ENCODE measurements at places on chromosomes 12 and 14.
A peak's percentile ranks its signal among the peaks of the same experiment; 100 is the strongest.

DNA sequence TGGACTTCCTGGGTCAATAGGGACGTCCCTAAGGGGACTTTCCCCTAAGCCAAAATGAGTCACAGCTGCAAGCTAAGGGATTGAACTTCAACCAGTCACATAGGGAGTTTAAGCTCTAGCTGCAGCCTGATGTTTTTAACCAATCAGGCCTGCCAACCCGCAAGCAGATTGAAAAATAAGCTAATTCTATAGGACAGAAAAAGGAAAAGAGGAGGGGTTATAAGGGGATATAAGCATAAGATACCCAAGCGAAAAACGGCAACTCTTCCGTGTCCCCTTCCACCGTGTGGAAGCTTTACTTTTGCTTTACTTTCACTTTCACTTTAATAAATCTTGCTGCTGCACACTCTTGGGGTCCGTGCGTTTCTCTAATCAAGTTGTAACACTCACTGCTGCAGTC, 24.4 kb downstream of the ATP23 start:
- no peak for DNase-seq

DNA sequence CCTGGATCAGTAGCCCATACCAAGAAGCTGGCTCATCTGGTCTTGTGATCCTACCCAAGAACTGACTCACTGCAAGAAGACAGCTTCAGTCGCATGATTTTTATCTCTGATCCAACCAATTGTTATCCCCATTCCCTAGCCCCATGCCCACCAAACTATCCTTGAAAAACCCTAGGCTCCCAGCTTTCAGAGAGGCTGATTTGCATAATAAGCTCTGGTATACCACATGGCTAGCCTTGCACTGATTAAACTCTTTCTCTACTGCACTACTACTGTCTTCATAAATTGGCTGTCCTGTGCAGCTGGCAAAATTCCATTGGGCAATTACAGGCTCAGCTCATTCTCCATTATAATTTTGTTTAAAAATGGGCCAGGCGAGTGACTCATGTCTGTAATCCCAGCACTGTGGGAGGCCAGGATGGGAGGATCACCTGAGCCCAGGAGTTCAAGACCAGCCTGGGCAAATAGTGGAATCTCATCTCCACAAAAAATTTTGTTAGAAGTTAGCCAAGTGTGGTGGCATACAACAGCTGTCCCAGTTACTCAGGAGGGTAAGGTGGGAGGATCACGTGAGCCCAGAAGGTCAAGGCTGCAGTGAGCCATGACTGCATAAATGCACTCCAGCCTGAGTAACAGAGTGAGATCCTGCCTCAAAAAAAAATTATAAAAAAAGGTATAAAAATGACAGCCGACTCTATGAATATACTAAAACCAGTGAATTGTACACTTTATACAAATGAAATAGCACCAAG, 76.7 kb upstream of the EIF5 start:
- DNase-seq: no peak

GRCh38 chr14:32720927-32721326, 217.8 kb upstream of the NPAS3 start:
- no peak for DNase-seq

DNA sequence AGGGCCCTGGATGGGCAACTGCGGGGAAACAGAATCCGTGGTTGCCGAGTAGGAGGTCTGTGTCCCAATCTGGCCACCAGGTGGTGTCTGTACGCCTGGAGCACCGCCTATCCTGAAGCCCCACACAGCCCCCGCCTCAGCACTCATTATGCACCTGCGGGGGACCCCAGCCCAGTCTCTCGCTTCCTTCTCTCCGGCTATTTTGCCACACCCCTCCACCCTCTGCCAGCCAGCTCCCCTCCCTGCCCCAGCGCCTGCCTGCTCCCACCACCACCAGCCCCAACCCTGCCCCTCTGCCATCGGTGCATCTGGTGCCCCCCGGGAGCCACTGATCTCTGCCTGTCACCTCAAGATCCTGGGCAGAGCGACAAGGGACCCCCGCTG, 2.2 kb upstream of the NXPH4 start:
- peak; percentile 62 for DNase-seq

DNA sequence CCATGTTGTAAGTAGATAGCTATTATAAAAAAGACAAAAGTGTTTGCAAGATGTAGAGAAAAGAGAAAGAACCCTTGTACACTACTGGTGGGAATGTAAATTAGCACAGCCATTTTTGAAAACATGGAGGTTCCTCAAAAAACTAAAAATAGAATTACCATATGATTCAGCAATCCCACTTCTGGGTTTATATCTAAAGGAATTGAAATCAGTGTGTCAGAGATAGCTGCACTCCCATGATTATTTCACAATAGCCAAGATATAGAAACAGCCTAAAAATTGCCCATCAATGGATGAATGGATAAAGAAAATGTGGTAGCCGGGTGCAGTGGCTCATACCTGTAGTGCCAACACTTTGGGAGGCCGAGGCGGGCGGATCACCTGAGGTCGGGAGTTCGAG, 9.2 kb downstream of the PSMC6 start:
- no peak for DNase-seq

GRCh38 chr12:124392271-124392666, 97.4 kb downstream of the RFLNA start:
- DNase-seq: no peak

DNA sequence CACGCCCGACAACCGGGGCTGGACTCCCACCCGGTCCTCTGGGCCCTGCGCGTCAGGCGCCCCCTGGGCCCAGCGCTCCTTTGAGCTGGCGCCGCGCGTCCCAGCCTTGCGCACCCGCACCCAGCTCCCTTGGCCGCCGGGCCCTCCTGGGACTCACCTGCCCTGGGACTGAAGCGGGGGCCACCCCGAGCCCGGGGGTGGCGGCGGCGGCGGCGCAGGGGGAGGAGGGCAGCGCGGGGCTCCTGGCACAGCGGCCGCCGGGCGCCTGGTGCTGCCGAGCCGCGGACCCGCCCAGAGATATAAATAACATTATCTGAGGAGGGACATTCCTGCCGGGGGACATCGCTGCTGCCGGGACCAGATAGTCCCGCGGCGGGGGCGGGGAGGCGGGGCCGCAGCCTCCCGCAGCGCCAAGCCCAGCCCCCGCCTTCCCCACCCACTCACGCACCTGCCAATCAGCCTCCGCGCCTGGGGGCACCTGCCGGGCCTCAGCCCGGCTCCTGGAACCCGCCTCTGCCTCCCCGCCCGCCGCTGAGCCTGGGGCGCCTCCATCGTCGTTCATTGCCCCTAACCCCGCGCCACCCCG, at the start of gene SPTB:
SPTB (minus strand) TSS at position 273 of the 586 bp plus-strand sequence. CDS start 56,813 bp downstream, outside the sequence.
- DNase-seq: peak; percentile 77

- no peak for DNase-seq
Observed at GRCh38 chr12:9735601-9736000, 2.7 kb upstream of the CLECL1 start.

- DNase-seq: peak; percentile 91
Observed at GRCh38 chr14:55411426-55412389, at the start of gene ATG14. Gene ATG14 (minus strand): TSS chr14:55411830. CDS start chr14:55411822, 8 bp downstream.

- no peak for DNase-seq
Observed at GRCh38 chr12:96503976-96504375, 14.6 kb downstream of the CFAP54 start.

Measured in NCI-H2171 (cell line).